Karpas-422 (cell line): ENCODE measurements at places on chromosomes 1 and 21. TPM values are rescaled to one million over a fixed set of nuclear protein-coding genes. Genes with fewer than 3 reads are reported as not detected.

Gene NDC1
- total RNA-seq: 36.7 and 130 TPM in 2 replicates

Gene FABP3
- total RNA-seq: not detected in 2 replicates

Gene LCE6A
- not detected in 2 replicates for total RNA-seq

DNA sequence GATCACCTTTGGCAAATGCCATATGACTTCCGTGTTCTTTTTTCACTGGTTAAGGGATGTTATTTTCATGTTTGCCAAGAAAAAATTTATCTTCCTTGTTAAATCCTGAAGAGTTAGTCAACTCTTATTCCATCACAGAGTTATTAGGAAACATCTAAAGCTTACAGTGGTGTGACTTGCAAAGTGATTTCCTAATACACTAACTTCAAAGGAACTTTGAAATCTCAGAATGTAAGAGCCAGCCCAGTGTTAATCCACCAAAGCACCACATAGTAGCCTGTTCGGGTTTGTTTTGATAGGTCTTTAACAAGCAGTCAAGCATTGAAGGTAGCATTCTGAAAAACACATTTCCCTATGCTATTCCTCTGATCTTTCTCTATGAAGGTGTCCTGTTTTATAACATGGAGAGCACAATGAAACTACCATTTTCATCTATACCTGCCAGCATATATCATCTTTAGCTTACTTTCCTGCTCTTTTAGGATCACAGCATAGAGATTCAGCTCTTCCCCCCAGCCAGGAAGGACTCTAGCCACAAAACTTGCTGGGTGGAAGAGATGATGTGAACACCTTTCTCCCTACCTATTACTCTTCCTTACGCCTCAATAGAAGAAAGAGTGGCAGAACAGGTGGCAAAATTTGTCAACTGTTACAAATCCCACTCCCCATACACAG lies 82.4 kb upstream of the MAGI3 start:
- DNase-seq: no peak
- no peaks in the 10 kb centered on the region for H3K36me3 ChIP-seq
- H3K4me1 ChIP-seq: no peaks in the 10 kb centered on the region
- no peak overlapping the region for H3K27ac ChIP-seq

GRCh38 chr1:232059726-232060374 lies 433.3 kb downstream of the DISC1 start:
- DNase-seq: no peak
- H3K36me3 ChIP-seq: no peaks in the 10 kb centered on the region
- H3K27ac ChIP-seq: no peak overlapping the region
- no peaks in the 10 kb centered on the region for H3K4me1 ChIP-seq
- H3K4me3 ChIP-seq: no peak overlapping the region
- H3K27me3 ChIP-seq: no peaks in the 10 kb centered on the region

- H3K27me3 ChIP-seq: no peaks in the 10 kb centered on the region
- H3K27ac ChIP-seq: no peak overlapping the region
- no peak overlapping the region for H3K4me3 ChIP-seq
- no peak for DNase-seq
- H3K4me1 ChIP-seq: peaks cover 37% of the 10 kb centered on the region
Observed at GRCh38 chr1:111209622-111210021, 9.2 kb upstream of the DENND2D start.

- H3K4me3 ChIP-seq: no peak overlapping the region
- no peak overlapping the region for H3K27ac ChIP-seq
- DNase-seq: no peak
- H3K27me3 ChIP-seq: no peaks in the 10 kb centered on the region
Observed at GRCh38 chr1:233865902-233866301, 38.6 kb upstream of the SLC35F3 start.
